Stimulated activated CD8-positive, alpha-beta memory T cell treated with anti-CD3 and anti-CD28 coated beads, Interleukin-4, amount 100 ng/mL, for 4 hours (primary cell): ENCODE measurements at places on chromosomes 1 and 21.
A peak's percentile ranks its signal among the peaks of the same experiment; 100 is the strongest.

DNA sequence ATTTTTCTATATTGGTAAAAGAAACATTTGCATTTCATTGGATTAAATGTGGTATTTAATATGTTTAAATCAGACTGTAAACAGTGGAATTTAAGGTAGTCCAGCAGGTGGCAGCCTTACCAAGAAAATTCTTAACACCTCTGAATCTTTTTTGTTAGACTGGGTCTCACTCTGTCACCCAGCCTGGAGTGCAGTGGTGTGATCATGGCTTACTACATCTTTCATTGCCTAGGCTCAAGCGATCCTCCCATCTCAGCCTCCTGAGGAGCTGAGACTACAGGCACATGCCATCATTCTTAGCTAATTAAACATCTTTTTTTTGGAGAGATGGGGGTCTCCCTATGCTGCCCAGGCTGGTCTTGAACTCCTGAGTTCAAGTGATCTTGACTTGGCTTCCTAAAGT is 98.8 kb downstream of the RABGAP1L start:
- peak; percentile 10 for DNase-seq

- DNase-seq, result no peak
These were observed 584.4 kb upstream of the CXADR start for GRCh38 chr21:16928439-16928838.

DNA sequence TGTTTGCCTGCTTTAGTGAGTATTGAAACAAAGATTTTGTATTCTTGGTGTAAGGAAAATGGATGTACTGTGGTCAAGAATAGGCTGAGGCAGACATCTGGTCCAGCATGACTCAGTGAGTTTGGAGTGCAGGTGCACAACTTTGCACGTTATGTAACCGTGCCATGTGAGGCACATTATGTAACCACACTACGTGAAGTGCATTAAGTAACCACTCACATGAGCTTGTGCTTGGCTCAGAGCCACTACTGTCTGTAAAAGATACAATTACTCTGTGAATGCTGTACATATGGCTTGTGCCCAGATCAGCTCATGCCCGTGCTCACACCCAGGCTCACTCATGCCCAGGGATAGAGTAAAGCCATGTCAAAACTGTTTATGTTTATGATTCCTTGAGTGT is 216.8 kb downstream of the CTH start:
- no peak for DNase-seq

DNA sequence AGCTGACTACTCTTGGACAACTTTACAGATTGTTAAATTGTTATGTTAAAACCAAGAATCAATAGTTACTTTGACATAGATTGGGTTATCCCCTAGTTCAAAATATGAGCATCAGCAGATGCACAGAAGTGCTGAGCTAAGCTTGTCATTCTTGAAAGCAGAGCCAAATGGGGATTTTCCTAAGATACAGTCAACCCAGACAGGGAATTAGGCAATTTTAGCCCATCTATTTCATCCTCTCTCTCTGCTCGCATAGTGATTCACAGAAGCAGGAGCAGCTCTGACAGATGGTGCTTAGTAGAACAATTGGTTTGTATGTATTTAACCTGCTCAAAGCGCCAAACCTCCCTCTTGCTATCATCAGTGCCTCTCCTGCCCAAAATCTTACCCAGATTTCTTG is 27.9 kb upstream of the PRRC2C start:
- DNase-seq, result no peak

DNA sequence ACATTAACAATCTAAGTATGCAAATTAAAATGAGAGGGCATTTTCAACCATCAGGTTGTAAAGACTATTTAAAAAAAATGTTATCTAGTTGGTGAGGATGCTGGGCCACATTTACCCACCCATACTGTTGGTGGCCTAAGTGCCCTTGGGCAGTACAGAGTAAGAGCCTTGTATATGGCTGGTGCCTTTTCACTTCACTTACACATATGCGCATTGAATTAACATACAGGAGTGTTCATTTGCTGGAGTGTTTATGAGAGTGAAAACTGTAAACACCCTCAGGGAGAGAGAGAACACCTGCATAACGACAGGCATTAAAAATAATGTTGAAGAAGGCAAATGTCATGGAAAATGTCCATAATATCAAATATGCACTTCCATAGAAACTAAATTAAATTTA is 427.1 kb downstream of the PCP4 start:
- no peak for DNase-seq
